ENCODE measurements at places on chromosomes 4 and X.

DNA sequence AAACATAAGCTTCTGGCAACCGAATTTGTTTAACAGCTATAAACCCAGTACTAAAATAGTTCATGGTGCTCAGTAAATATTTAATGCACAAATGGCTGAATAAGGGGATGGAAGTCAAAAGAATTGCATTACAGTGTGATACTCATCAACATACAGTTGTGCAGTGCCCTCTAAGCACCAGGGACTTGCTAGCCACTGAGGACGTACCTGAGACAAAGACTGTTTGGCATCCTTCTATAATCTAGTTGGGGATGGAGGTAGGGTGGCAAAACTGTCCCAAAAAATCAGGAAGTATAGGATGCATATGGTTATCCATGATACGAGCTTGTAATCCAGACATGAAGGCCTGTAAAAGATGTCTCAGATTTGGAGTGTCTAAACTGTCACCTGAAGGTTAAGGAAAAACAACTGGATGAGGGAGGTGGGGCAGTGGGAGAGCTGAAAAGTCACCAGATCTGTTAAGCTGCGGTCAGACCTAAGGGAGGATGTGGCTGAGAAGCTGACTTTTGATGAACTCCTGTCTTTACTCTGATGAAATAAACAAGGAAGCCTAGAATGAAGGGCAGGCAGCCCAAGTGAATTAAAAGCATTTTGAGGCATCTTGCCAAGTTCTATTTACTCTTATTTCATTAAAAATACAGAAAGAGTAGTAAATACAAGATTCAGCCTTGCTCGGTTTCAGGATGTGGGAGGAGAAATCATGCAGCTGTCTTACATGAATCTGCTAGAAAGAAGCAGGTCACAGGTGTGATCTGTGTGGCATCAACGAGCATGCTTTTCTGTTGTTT, 12.0 kb upstream of the CD38 start:
- peak; percentile 59 for DNase-seq

DNA sequence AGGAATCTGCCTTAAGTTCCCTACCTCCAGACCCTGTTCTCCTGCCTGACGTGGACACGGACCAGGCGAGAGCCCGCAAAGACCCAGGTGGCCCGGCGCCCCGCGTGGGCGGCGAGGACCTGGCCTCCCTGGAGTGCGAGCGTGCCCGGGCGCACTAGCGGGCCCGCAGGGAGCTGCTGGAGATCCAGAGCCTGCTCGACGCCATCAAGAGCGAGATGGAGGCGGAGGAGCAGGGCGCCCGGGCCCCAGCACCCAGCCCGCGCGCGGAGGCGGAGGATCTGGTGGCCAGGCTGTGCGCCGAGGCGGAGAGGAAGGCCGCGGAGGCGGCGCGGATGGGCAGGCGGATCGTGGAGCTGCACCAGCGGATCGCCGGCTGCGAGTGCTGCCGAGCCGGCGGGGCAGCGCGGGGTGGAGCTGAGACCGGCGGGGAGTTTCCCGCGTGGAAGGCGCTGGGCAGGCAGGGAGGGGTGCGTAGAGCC, 18.2 kb downstream of the MRFAP1 start:
- no peak for DNase-seq

GRCh38 chr4:156413239-156414135, 459.8 kb upstream of the CTSO start:
- no peak for DNase-seq

- no peak for DNase-seq
Observed at GRCh38 chr4:52836678-52837077, 25.4 kb upstream of the RASL11B start.

GRCh38 chr4:120995266-120996010, 72.9 kb upstream of the PRDM5 start:
- DNase-seq = no peak

GRCh38 chr4:86975927-86976326, 41.1 kb downstream of the AFF1 start:
- no peak for DNase-seq

- no peak for DNase-seq
Observed at GRCh38 chrX:120377715-120378114, 15.8 kb downstream of the ATP1B4 start.

DNA sequence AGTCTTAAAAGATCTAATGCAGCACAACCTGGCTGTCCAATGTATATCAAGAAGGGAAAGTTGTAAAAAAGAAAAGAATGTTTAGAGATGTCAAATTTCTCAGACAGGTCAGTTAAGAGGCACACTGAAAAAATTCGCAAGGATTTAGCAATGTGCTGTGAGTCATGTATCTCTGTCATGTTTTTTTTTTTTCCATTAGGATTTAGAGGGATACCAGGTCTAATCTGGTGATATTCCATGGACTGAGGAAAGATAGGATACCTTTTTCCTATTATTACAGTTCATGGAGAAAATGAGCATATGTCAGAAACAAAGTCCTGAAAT, 815.4 kb upstream of the PCDH10 start:
- no peak for DNase-seq

DNA sequence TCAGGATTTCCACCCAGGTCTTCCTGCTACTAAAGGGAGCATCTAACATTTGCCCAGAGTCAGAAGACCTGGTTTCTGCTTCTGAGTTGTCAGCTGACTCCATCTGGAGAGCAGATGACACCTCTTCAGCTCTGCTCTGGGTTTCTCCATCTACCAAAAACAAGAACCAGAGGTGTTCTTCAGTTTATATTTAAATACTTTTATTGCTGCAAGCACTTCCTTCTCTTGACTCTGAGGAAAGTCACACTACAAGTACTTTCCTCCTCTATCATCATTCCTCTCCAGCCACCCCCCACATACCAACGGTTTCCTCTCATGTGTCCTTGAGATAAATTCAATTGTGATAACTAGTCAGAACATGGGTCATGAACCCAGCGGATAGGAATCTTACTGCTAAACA, 88.4 kb downstream of the PPP3CA start:
- DNase-seq = no peak

DNA sequence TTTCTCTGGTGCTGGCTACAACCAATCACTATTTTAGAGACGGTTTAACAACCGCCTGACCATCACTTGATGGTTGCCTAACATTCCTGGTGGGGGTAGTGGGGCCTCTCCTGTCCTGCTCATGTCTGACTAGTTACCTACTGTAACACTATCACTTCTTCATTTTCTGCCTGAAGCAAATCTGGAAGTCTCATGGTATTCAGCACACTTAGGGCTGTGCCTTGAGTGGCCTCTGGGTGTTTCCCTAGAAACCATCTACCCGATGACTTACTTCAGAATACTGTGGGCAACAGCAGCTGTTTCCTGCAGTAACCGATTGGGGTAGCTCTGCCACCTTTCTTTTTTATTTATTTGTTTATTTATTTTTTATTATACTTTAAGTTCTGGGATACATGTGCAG, 880.1 kb upstream of the INTU start:
- no peak for DNase-seq

DNA sequence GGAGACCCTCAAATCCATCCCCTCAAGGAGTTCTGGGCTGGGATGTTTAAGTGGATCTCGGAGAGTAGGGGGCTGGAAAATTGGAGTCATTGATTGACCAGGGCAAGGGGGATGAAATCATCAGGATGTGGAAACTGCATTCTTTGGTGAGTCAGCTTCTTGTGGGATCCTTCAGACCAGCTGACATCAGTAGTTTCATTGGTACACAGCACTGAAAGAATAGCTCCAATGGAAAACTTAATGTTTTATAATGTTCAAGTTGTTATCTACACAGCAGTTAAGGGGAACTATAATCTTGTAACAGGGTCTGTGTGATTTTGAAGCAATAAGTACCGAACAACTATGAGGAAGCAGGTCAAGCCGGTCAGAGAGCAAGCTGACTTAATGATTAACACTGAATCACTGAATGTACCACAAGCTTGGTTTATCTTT, 506.1 kb downstream of the RPA4 start:
- no peak for DNase-seq

DNA sequence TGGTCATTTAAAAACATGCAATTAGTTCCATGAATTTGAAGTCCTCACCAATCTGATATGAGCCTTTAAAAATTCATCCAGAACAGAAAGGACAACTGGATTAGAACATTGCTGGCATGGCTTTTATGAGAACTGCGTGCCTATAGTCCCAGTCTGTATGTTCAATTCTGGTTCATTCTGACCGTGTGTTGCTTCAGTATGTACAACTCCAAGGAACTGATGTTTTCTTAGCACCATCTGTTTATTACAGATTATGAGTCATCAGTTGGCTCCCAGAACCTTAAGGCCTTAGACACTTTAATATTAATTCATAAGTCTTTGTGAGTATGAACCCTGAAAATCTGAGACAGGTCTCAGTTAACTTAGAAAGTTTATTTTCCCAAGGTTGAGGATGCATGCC, 115.0 kb downstream of the CEP44 start:
- DNase-seq = no peak

DNA sequence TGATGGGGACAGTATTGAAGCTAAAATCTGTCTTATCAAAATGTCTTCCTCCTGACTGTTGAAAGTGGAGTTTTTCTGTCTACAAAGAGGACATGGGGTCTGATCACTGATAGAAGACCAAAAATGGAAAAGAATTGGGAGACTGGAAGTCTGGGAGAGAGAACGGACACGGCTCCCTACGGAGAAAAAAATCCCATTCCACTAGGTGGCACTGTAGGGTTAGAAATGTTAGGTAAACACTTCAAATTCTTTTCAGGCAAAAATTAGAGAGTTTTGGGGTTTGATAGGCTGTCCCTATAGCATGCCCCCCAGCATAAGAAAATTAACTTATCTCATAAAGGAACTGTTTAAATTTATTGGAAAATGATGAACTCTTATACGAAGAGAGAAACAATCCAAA, 200.5 kb downstream of the FAM133A start:
- DNase-seq = peak; percentile 19

DNA sequence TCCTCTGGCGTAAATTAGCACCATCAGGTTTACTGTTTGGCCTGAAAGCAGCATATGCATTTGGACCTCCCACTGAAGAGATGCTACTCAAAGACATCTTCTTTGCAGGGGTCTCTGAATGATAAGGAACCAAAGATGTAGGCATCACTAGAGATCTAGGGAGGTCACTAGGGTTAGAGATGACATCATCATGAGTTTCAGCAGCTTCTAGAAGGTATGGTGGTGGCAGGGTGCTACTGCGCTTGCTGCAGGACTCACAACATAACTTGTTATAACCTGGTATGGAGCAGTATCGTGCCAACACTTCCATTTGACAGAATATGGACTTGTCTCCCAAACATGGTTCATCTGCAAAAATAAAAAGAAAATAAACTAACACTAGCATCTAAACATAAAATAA, 251.6 kb downstream of the NPFFR2 start:
- peak; percentile 7 for DNase-seq

DNA sequence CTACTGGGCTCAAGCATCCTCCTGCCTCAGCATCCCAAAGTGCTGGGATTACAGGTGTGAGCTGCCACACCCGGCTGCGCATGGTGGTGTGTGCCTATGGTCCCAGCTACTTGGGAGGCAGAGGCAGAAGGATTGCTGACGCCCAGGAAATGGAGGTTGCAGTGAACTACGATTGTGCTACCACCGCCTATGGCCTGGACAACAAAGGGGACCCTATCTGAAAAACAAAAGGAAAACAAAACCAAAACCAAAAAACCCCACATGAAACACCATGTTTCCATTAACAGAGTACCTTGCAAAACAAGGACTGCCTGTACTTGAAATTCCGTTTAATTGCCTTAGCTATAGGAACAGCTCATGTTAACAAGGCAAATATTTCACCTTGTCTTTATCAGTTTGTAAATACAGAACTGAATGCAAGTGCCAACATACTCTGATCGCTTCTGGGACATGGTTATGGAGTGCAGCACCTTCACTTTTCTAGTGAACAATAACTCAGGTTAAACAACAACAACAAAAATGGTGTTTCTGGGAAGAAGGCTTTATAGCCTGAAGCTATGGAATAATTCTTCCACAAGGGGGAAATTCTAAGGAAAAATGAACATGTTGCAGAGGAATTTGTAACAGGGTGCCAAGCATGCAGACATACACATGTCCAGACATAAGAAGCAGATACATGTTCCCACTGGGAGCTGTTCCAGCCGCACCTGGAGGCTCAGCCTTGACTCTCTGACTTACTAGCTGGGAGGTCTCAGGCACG, 73.2 kb upstream of the STS start:
- DNase-seq = no peak

DNA sequence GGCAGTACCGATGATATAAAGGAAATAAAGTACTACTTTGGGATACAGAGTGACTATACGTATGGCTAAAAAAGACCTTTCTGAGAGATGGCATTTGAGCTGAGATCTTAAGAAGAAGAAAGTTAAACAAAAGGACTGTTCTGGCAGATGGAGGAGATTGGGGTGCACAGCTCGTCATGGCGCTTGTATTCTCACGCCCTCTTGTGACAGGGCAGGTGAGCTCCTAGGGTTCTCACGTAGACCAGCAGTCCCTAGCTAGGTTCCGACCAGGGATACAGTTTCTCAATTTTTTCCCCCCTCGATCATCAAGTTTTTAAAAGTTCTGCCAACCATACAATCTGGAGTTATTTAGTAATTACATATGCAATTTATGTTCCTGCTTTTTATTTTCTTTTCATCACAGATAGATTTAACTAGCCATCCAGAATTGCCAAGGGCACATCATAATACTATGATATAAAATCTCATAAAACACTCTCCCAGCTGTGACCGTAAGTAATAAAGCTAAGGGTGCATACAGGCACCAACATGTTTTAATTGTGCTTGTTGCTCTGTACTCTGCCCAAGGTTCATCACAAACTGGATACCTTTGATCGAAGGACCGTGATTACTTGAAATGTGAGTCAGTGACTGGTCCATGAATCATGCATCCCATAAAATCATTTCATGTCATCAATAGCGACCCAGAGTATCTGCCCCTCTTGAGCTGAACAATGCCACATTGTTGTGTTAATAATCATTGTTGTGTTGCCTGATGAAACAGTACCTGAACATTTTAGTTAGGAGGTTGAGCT, 69.4 kb upstream of the ZNF518B start:
- no peak for DNase-seq

- DNase-seq = no peak
Observed at GRCh38 chrX:108735091-108735678, 1.2 kb downstream of the IRS4 start.

- DNase-seq = no peak
Observed at GRCh38 chr4:162838671-162839070, 328.0 kb downstream of the NAF1 start.

GRCh38 chr4:6548201-6548881, 26.6 kb upstream of the MAN2B2 start:
- peak; percentile 44 for DNase-seq

- no peak for DNase-seq
Observed at GRCh38 chr4:52643785-52644244, 15.3 kb downstream of the USP46 start.
